ENCODE measurements at places on chromosomes 13 and 19.
A peak's percentile ranks its signal among the peaks of the same experiment; 100 is the strongest.

- DNase-seq, result no peak
Measured at GRCh38 chr13:77065461-77066147, 38.6 kb upstream of the FBXL3 start.

DNA sequence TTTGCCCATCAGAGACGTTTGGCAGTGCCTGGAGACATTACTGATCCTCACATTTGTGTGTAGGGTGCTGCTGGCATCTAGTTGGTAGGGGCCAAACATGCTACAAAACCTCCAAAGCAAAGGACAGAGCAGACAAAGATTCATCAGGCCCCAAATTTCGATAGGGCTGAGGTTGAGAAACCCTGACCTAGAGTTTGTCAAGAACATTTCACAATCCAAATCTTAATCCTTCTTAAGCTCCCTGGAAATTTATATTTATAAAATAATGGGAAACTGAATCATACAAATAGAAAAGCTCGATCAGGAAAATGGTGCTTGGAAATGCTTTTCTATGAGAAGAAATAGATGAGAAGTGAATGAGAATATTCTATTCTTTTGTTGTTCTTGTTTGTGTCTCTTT is 273.6 kb downstream of the DCT start:
- DNase-seq, result no peak

GRCh38 chr13:51412431-51412830 is 40.4 kb downstream of the INTS6 start:
- DNase-seq, result no peak

GRCh38 chr19:54633401-54633800 is 3.1 kb downstream of the LILRB1 start:
- no peak for DNase-seq

- no peak for DNase-seq
Measured at GRCh38 chr13:74870865-74871264, 611.1 kb downstream of the TBC1D4 start.

DNA sequence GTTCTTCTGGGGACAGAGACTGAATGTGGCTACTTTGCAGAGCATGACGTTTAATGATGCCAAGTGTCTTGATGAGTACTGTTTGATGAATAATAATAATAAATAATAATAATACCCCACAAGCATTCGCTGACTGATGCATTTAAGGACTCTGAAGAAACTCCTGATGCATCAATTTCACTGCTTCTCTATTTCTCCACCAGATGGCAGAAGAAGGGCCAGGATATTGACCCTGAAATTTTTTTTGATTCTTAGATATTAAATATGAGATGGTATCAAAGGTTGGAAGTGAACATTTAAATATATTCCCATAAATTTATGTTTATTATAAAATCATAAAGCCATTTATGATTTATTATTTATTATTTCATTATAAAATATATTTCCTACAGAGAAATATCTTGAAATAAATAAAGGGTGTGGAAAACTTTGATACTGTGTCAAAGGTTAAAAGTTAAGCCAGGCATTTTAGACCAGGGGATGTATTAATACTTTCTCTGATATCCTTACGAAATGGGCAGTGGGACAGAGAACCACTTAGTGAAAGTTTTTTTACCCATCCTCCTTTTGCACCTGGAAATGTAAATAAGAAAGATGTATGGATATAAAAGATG is 170.9 kb downstream of the LACC1 start:
- no peak for DNase-seq

DNA sequence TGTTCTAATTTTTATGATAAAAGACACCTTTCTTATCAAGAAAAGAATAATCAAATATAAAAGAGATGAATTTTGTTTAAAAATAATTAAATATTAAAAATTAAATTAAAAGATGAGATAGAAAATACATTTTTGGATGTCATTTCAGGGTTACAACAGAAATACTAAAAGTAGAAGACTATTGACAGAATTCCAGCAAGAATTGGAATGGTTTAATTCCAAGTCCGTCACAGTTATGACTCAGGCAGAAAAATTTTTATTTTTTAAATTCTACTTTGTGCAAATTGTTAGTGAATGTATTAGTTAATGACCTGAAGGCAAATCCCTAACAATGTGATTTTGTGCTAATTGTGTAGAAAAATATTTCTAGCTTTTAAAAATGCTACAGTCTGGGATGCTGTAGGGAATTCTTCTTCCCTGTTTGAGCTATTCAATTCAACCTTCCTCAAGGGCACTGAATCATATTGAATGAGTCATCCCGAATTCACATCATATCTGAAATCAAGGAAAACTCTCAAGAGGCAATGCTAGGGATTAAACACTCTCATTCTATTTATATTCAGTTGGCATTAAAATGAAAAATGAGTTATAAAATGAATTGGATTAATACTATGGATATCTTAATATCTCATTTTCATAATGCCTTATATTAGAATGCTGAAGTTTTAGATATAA is 633.5 kb upstream of the ATXN8OS start:
- DNase-seq, result no peak

DNA sequence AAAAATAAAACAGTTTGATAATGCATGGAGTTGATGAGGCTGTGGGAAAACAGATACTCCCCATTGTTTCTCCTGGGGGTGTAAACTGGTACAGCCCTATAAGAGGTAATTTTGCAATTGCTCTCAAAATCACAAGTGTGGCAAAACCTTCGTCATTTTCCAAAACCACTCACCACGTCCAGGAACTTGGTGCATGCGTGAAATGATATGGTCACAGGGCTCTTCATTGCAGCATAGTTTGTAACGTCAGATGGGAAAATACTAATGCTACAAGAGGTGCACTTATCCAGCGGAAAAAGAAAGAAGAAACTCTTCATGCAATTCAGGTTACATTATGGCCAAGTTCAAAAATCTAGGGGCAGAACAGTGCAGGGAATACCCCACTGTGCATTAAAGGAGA is 11.9 kb upstream of the PLAUR start:
- DNase-seq, result no peak

- DNase-seq, result no peak
Measured at GRCh38 chr13:39463611-39464010, 139.4 kb downstream of the LHFPL6 start.

DNA sequence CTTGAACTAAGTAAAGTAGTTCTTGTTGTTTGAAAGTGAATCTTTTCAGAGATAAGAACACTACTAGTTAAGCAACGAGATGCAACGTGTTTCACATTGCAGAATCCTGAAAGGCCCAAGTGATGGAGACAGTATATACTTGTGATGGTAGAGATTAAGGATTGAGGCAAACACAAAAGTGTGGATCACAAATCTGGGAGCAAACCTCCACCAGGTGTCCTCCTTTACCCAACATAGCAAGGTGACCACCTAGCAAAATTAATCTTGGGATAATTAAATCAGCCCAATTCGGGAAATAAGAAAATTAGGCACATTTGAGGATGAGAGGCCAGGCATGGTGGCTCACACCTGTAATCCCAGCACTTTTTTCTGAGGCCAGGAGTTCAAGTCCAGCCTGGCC is 563.9 kb downstream of the DACH1 start:
- DNase-seq, result no peak

DNA sequence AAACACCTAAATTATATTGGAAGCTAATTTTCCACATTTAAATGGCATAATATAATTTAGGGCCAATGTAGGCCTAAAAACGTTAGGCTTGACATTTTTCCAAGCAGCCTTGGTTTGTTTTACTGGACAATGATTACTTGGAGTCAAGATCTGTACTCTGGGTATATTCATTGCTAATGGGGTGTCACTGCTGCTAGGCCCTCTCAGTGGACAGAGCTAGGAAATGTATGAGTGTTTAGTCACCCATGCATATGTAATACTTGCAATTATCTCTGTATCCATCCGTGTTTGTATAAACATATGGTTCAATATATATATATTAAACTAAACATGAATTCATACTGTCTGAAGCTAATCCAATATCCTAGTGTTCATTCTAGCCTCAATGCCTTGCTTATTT is 598.1 kb downstream of the DCT start:
- DNase-seq, result no peak

GRCh38 chr13:88761145-88761544 is 1090.0 kb downstream of the SLITRK5 start:
- no peak for DNase-seq

- DNase-seq, result no peak
Measured at GRCh38 chr19:436413-436950, 24.4 kb downstream of the SHC2 start.

DNA sequence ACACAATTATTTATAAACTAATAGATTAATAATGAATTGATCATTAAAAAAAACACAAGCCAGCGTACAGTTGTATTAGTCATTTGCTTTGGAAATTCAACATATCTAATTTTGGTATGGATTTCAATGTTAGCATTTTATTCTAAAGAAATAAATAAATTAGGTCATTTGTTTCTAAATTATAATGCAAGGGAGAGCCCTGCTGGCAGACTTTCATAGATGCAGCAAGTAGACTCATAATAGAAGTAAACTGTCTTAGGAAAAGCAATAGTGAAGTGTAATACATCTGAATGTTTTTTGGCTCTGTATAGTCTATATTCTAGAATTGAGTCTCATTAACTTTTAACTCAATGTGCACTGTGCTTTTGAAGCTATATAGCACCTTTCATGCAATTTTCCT is 982.4 kb upstream of the MIR17HG start:
- no peak for DNase-seq

DNA sequence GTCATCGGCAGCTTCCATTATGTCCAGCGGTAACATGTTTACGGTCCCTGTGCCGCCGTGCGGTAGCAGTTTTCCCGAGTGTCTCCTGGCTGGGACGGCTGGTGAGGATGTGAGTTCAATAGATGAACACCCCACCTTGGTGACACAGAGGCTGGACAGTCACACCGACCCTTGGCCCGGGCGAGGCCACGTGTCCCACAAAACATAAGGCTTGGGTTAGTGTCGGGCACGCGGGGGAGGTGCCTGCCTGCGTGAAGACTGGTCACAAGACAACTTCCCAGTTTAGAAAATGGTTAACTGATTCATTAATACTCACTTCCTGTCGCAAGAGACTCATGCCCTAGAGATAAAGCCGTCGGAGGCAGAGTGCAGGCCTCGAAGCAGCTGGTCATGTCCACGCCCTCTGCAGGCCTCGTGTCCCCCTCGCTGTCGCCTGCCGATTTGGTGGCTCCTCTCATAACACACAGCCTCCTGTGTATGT is 17.2 kb downstream of the RASA3 start:
- peak; percentile 54 for DNase-seq

- DNase-seq, result peak; percentile 63
Measured at GRCh38 chr13:32537580-32538142, 934 bp downstream of the N4BP2L2 start.

GRCh38 chr13:66219506-66219905 is 1010.6 kb downstream of the PCDH9 start:
- DNase-seq, result no peak

DNA sequence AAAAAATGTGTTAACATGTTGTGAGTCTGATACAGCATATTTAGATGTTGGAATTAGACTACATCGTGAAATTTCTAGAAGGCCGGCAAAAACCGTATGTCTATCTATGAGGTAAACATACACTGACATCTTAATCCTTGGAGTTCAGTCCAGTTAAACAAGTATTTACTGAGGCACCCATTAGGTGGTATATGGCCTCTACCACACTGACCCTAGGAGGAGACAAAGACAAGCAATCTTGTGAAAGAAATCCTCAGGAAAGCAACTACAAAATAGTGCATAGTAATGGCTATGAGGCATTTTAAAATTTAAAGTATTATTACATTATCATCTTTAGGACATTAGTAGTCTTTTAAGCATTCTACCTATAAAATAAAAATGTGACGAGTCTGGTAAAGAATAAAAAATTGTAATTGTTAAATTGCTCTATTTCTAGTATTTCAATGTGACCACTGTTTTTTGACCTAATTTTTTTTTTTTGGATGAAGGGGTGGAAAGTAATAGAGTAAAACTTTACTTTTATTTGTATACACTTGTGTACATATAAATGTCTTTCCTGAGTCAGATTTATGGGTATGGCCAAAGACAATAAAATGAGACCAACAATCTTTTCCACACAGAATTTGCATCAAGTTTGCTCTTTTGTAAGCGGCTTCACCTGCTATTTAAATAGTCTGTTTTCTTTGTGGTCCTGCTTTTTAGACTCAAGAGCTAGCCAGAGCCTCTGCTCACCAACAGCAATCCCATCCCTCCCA is 50.5 kb downstream of the KATNAL1 start:
- no peak for DNase-seq

- DNase-seq, result peak; percentile 53
Measured at GRCh38 chr19:45468159-45468651, 409 bp downstream of the FOSB start.

GRCh38 chr13:32600890-32601289 is 14.6 kb downstream of the PDS5B start:
- DNase-seq, result no peak

DNA sequence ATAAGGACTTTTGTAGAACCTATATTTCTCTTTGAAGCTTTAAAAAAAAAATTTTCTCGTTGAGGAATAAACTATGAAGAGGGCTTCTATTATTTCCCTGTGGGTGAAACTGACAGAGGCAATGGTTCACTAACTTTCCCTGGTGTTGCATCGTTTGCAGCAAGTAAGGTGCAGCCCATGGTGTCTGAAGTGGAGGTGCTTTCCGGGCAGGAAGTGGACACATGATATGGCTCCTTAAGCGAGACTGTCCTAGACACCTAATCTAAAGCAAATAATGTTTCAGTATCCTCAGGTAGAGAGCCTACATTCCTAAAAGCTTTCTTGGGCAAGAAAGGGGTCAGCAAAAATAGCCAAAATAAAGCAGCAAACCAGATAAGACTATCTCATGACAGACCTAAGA is 437.6 kb upstream of the ARGLU1 start:
- DNase-seq, result no peak

GRCh38 chr19:366951-367350 is 22.4 kb upstream of the MIER2 start:
- DNase-seq, result no peak

GRCh38 chr13:40063278-40063698 is 407.8 kb downstream of the COG6 start:
- DNase-seq, result no peak

- DNase-seq, result no peak
Measured at GRCh38 chr13:19772306-19772705, 10.4 kb downstream of the PSPC1 start.

DNA sequence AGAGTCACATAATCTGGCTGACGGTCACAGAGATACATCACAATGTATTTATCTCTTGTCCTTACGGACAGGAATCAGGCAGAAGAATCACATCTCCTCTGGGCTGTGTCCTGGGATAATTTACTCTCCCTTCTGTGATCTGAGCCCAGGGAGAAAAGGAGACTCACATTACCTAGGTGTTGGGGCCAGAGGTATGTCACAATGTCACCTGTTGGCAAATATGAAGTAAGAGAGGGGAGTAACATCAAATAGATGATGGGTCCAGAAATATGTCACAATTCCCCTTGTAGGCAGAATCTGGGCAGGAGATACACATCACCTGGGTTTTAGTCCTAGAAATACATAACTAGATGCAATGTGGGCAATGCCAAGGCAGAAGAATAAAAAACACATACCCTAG is 67.2 kb downstream of the ZNF726 start:
- no peak for DNase-seq

GRCh38 chr13:113792886-113793717 is 34.1 kb downstream of the TMEM255B start:
- no peak for DNase-seq

- no peak for DNase-seq
Measured at GRCh38 chr13:110801044-110801443, 87.5 kb downstream of the ING1 start.

All from stimulated activated naive CD8-positive, alpha-beta T cell treated with anti-CD3 and anti-CD28 coated beads, Interleukin-15, Interleukin-2, amounts not matched to agents 100 U/mL and 50 U/mL, for 24 hours (primary cell).